Chondrocyte (in vitro differentiated cells): ENCODE measurements at places on chromosomes 12 and 14.
A peak's percentile ranks its signal among the peaks of the same experiment; 100 is the strongest.

- peak overlapping the region; percentile 5 for H3K27ac ChIP-seq
- H3K4me3 ChIP-seq: no peak overlapping the region
- no peak for DNase-seq
- peaks cover 6% of the 10 kb centered on the region for H3K36me3 ChIP-seq
- H3K4me1 ChIP-seq: peaks cover 46% of the 10 kb centered on the region
Observed at GRCh38 chr12:62697893-62698292, 231.3 kb downstream of the MON2 start.

GRCh38 chr12:131946757-131947156 lies 3.0 kb upstream of the EP400 start:
- no peak overlapping the region for H3K4me3 ChIP-seq
- no peak overlapping the region for H3K27ac ChIP-seq
- peaks cover 12% of the 10 kb centered on the region for H3K4me1 ChIP-seq
- no peak for DNase-seq

DNA sequence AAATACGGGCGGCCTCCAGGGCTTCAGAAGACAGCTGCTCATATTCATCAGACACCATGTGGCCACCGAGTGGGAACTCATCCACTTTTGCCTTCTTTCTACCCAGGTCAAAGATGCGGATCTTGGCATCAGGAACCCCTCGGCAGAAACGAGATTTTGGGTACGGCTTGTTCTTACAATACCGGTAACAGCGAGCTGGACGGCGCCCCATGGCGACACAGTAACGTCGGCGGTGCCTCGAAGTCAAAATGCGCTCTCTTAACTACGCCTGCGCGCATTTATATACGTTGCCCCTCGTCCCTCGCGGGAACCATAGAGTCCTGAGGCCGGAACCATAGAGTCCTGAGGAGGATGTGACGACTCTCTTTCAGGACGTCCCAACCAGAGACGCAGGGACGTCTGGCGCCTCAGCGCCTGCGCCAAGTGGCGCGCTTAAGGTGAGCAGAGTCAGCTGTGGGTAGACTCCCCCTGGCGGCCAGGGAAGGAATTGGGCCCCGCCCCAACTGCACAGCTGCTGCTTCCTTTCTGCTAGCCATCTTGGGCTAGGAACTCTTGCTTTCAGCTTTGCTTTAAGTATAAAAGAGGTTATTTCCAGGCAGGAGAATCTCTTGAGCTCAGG lies at the start of gene RPL10L:
Gene RPL10L (minus strand): TSS at position 256 of the 619 bp plus-strand sequence. CDS start 45 bp downstream, at position 211.
- peak within 1 kb of the TSS; percentile 43 for H3K27ac ChIP-seq
- no peaks in the 10 kb centered on the region for H3K4me1 ChIP-seq
- no peak within 1 kb of the TSS for H3K4me3 ChIP-seq
- no peaks in the 10 kb centered on the region for H3K27me3 ChIP-seq

DNA sequence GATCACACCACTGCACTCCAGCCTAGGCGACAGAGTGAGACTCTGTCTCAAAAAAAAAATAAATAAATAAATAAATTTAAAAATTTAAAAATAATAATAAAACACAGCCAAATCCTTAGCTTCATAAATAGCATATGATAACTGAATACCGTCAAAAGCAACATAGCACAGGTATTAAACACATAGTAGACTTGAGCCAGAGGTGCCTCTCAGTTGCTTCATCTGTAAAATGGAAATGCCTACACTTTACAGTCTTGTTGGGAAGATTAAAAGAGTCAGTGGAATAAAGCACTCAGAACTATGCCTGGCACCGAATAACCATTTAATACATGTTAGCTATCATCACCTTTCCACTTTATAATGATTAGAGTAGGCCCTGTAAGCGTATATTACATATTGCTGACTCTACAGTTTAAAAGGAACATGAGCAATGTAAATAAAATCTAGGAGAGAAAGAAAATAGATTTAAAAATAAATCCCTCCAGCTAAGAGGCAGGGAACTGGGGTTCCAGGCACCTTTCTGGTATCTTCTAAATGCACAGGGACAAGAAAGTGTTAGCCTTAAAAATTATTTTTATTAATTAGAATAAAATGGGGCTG lies 7.8 kb upstream of the DCAF11 start:
- H3K27ac ChIP-seq: no peak overlapping the region
- H3K27me3 ChIP-seq: no peaks in the 10 kb centered on the region
- H3K4me3 ChIP-seq: no peak overlapping the region

GRCh38 chr12:15011162-15011561 lies 38.3 kb downstream of the PDE6H start:
- peaks cover 2% of the 10 kb centered on the region for H3K27me3 ChIP-seq
- DNase-seq: no peak
- H3K4me3 ChIP-seq: no peak overlapping the region
- H3K4me1 ChIP-seq: no peaks in the 10 kb centered on the region
- no peak overlapping the region for H3K27ac ChIP-seq

GRCh38 chr14:70014406-70015095 lies 135.3 kb downstream of the SMOC1 start:
- H3K4me1 ChIP-seq: peaks cover 2% of the 10 kb centered on the region
- no peaks in the 10 kb centered on the region for H3K36me3 ChIP-seq
- H3K27me3 ChIP-seq: peaks cover 14% of the 10 kb centered on the region
- H3K27ac ChIP-seq: no peak overlapping the region

- H3K4me1 ChIP-seq: peaks cover 52% of the 10 kb centered on the region
- peak overlapping the region; percentile 93 for H3K27ac ChIP-seq
- peak overlapping the region; percentile 43 for H3K4me3 ChIP-seq
- H3K27me3 ChIP-seq: no peaks in the 10 kb centered on the region
Observed at GRCh38 chr12:13135371-13136178, 32.1 kb upstream of the GSG1 start.

DNA sequence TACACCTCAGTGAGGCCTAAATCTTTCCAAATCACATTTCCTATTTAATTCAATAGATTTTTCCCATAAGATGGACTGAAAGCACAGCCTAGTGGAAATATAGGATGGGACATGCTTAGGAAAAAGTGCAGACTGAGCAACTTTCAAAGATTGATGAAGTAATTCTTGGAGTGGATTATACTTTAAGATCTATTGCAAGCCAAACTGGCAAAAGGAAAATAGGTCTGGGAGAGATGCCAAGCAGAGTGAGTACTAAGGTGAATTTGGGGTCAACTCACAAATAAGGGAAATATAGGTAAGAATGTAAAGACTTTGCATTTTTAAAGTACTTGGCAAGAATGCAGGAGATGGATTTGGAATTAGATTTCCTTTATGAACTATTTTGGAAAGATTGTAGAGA lies 170.2 kb upstream of the FOXG1 start:
- H3K27ac ChIP-seq: no peak overlapping the region
- DNase-seq: no peak
- no peaks in the 10 kb centered on the region for H3K4me1 ChIP-seq

- H3K27me3 ChIP-seq: no peaks in the 10 kb centered on the region
- H3K36me3 ChIP-seq: peaks cover 6% of the 10 kb centered on the region
- H3K4me1 ChIP-seq: peaks cover 13% of the 10 kb centered on the region
Observed at GRCh38 chr12:82473111-82473754, 114.9 kb downstream of the METTL25 start.
